B cell (primary cell): ENCODE measurements at places on chromosomes 16 and 17. TPM values are rescaled to one million over a fixed set of nuclear protein-coding genes. Genes with fewer than 3 reads are reported as not detected.

PRR14 gene
- polyA plus RNA-seq: 62.4 and 63.5 TPM in 2 replicates

DNA sequence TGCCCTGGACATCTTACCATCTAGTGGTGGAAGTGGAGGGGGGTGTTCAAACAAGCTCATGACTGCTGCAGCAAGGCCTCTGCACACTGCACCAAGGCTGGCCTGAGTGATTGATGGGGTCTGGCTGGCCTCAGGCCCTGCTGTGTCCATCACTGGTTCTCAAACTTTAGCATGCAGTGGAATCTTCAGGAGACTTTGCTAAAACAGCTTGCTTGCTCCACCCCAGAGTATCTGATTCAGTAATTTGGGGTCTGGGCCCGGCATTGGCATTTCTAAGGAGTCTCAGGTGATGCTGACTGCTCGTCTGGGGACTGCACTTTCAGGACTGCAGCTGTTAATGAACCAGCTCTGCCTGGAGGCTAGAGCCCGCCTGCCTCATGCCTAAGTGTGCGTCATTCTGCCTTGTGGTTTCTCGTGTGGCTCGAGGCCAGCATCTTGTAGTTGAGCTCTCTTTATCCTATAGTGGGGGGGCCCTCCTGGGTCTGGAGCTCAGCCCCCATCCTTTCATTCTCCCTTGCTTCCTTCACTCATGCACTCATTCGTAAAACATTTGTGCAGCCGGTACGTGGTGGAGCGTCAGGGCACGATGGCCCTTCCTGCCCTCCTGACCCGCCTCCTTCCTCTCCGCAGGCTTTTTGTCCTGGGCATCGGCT, 4.1 kb downstream of the MGAT5B start:
- H3K27ac ChIP-seq: no peak overlapping the region
- no peak overlapping the region for H3K4me3 ChIP-seq
- no peak for DNase-seq
- no peaks in the 10 kb centered on the region for H3K36me3 ChIP-seq

DNA sequence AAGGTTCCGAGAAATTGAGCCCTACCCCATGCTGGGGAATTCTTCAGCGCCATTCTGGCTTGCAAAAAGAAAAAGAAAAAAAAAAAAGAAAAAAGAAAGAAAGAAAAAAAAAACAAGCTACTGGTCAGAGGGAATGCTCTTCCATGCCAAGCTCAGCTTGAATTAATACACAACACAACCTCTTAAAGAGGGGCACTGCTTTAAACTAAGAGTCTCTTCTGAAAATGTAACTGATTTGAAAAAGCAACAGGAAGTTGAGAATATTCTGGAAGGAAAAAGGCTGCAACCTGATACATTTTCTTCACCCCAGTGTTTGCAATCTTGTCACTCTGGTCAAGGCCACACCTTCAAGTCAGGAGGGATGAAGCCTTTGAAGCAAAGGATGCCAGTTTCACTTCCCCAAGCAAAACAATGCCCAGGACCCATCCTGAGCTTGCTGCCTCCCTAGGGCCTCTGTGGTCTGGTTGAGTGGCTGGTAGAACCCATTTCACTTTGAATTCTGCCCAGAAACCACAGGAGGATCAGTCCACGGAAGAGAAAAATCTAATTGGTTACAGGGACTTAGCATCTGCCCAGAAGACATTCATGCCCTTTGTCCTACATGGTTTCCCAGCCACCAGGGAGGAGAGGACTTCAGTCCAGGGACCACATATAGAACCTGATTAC, 389.7 kb downstream of the SOX9 start:
- no peak overlapping the region for H3K27ac ChIP-seq
- DNase-seq: peak; percentile 11
- no peaks in the 10 kb centered on the region for H3K4me1 ChIP-seq
- H3K4me3 ChIP-seq: no peak overlapping the region

- no peaks in the 10 kb centered on the region for H3K36me3 ChIP-seq
- no peaks in the 10 kb centered on the region for H3K27me3 ChIP-seq
- DNase-seq: no peak
- no peaks in the 10 kb centered on the region for H3K4me1 ChIP-seq
- H3K4me3 ChIP-seq: no peak overlapping the region
- H3K27ac ChIP-seq: no peak overlapping the region
These were observed 404.1 kb downstream of the CNTNAP4 start for GRCh38 chr16:76681296-76681695.

- peak; percentile 23 for DNase-seq
- H3K36me3 ChIP-seq: no peaks in the 10 kb centered on the region
- H3K4me1 ChIP-seq: peaks cover 13% of the 10 kb centered on the region
- no peak overlapping the region for H3K27ac ChIP-seq
These were observed 996 bp upstream of the CPNE2 start for GRCh38 chr16:57091200-57091974.

- peak overlapping the region; percentile 62 for H3K27ac ChIP-seq
- DNase-seq: no peak
- peaks cover 93% of the 10 kb centered on the region for H3K4me1 ChIP-seq
- no peak overlapping the region for H3K4me3 ChIP-seq
- no peaks in the 10 kb centered on the region for H3K27me3 ChIP-seq
These were observed 7.6 kb downstream of the SNN start for GRCh38 chr16:11675561-11676511.

GRCh38 chr17:21293831-21294210, 9.3 kb downstream of the MAP2K3 start:
- no peaks in the 10 kb centered on the region for H3K27me3 ChIP-seq
- no peak overlapping the region for H3K4me3 ChIP-seq
- H3K36me3 ChIP-seq: peaks cover 32% of the 10 kb centered on the region
- H3K27ac ChIP-seq: no peak overlapping the region
- peaks cover 14% of the 10 kb centered on the region for H3K4me1 ChIP-seq

DNA sequence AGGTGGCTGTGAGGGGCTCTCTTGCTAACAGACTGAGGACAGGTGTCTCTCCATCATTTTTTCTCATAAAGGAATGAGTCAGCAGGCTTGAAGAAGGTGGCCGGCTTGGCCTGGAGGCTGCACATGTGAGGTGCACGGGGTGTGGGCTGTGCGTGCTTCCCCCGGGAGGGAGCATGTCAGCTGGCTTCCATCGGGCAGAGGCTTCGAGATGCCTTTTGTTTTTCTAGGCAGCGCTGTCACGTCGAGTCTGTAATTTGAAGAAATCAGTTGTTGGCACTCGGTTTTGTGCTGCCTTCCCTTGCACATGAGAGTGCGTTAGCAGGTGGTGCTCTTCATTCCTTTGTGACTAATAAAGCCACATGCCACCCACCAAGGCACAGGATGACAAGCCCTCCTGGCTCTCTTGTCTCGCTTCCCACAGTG, 89.7 kb downstream of the NPIPB11 start:
- no peak for DNase-seq
- H3K4me1 ChIP-seq: peaks cover 20% of the 10 kb centered on the region
- H3K4me3 ChIP-seq: no peak overlapping the region
- H3K36me3 ChIP-seq: no peaks in the 10 kb centered on the region
- H3K27me3 ChIP-seq: no peaks in the 10 kb centered on the region

GRCh38 chr17:70370816-70371215, 201.5 kb downstream of the KCNJ2 start:
- H3K27ac ChIP-seq: no peak overlapping the region
- no peaks in the 10 kb centered on the region for H3K4me1 ChIP-seq
- no peaks in the 10 kb centered on the region for H3K36me3 ChIP-seq
- H3K4me3 ChIP-seq: no peak overlapping the region
- no peaks in the 10 kb centered on the region for H3K27me3 ChIP-seq
- no peak for DNase-seq

GRCh38 chr16:14559809-14560241, 70.2 kb downstream of the PARN start:
- peaks cover 12% of the 10 kb centered on the region for H3K36me3 ChIP-seq
- no peak overlapping the region for H3K4me3 ChIP-seq
- H3K27ac ChIP-seq: no peak overlapping the region
- H3K27me3 ChIP-seq: no peaks in the 10 kb centered on the region
- DNase-seq: no peak
